ENCODE measurements at places on chromosomes 2 and 18.

GRCh38 chr2:233600386-233600785 is 17.0 kb upstream of the UGT1A8 start:
- no peak for DNase-seq

- no peak for DNase-seq
These were observed 1310.8 kb upstream of the CHAC2 start for GRCh38 chr2:52456561-52457377.

DNA sequence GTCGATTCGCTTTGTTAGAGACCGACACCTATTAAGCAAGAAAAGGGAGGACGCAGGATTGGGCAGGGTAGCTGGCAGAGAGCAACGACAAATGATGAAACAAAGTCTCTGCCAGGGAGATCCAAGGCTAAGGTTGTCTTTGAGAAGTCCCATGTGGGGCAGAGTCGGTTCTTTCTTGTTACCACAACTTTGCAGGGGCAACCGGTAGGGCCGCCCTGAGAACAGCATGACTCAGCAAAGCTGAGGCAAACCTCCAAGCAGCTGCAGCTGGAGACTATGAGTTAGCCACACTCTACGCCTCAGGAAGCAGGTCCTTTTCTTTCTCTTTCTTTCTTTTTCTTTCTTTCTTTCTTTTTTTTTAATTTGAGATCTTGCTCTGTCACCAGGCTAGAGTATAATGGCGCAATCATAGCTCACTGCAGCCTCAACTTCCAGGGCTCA is 452.3 kb upstream of the ID2 start:
- DNase-seq: peak; percentile 53

DNA sequence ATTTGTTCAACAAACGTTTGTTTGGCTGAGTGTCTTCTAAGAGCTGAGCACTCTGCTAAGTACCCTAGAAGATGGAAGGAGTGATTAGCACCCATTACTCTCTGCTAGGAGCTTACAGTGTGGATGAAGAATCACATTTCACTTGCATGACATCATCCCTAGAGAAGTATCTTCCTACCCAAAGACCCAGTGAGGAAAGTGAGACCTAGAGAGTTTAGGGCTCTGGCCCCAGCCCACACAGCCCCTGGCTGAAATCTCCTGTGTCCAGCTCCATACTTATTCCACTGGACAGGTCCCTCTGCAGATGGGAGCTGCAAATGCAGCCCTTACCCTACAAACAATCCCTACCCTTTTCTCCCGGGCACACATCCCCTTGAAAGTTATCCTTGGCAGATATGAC is 26.8 kb upstream of the EPAS1 start:
- DNase-seq: no peak

DNA sequence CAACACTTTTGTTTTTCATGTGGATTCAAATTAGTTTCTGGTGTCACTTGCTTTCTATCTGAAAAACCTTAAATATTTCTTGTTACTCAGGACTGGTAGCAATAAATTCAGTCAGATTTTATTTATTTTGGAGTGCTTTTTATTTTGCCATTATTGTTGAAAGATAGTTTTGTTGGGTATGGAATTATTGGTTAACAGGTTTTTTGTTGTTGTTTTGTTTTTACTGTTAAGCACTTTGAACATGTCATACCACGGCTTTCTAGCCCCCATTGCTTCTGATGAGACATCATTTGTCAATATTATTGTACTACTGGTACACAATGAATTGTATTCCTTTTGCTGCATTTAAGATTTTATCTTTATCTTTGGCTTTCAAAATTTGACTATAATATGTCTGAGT is 12.9 kb upstream of the SFT2D3 start:
- DNase-seq: no peak

DNA sequence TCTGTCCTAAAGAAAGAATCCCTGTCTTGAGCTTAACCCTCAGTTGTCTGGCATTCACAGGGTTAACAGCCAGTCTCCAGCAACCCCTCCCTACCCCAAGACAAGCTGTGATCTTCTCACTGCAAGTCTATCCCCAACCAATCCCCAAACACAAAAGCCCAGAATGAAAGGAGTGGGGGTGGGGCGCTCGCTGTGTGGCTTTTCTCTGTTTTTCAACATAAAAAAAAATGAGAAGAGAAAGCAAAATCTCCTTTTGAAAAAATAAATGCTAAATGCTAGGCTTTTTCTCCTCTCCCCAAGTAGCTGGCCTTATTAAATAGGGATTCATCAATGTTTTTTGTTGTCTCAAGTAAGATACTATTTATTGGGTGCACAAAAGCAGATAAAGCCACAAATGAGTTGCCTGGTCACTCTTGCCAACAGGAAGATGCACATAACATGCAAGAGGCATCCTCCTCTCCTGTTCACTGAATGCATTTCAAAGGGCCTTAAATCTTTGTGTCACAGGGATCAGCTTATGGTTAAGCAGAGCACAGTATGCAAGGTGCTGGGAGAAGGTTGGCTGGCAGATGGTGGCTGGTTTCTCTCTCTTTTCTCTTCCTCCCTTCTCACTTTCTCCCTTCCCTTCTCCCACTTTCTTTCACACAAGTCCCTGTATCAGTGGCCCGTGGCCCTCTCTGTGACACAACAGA is 225.6 kb downstream of the CMPK2 start:
- no peak for DNase-seq

- no peak for DNase-seq
These were observed 76.8 kb upstream of the PELI1 start for GRCh38 chr2:64220894-64221617.

DNA sequence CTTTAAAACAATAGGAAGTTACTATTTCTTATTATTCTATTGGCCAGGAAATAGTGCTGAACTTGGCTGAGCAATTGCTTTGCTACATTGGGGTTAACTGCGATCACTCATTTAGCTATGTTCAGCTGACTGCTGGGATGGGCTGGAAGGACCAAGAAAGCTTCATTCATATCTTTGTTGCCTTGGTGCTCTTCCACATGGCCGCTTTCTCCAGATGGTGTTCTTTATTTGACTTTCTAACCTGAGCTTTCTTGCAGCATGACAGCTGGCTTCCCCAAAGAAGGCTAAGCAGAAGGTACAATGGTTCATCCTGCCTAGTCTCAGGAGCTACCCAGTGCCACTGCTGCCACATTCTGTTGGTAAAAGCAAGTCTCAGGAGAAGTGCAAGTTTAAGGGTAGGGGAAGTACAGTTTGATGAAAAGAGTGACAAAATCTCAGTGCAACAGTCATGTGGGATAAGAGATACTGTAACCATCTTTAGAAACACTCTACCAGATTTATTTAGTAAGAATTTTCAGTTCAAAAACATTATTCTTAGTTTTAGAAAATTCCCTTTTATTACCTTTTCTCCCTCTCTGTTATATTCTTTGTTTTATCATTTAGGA is 180.6 kb upstream of the RBMS1 start:
- no peak for DNase-seq

DNA sequence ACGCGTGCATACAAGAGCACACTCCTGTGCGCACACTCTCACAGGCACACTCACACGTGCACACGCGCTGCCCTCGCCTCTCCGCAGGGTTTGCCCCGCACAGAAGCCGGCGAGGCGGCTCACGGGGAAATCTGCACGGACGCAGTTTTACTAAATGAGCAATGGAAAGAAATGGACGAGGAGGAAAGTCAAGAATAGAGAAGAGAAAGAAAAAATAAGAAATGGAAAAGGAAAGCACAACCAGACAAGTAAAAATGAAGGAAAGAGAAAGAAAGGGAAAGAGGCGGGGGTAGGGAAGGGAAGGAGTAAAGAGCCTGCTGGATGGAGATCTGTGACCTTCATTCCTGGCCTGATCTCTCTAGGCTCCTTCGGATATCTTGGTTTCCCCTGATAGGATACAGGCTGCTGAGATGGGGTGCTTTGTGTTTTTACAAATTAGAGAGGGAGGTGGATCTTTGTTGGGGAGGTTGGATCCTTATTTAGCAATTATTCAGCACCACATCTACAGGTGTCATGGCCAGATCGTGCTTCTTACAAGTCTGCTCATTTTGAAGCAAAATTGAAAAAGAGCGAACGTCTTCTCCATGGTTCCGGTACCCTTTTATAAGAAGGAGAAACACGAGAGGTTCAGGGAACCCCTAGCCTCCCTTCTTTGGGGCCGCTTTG is 693 bp upstream of the LRP2 start:
- no peak for DNase-seq

DNA sequence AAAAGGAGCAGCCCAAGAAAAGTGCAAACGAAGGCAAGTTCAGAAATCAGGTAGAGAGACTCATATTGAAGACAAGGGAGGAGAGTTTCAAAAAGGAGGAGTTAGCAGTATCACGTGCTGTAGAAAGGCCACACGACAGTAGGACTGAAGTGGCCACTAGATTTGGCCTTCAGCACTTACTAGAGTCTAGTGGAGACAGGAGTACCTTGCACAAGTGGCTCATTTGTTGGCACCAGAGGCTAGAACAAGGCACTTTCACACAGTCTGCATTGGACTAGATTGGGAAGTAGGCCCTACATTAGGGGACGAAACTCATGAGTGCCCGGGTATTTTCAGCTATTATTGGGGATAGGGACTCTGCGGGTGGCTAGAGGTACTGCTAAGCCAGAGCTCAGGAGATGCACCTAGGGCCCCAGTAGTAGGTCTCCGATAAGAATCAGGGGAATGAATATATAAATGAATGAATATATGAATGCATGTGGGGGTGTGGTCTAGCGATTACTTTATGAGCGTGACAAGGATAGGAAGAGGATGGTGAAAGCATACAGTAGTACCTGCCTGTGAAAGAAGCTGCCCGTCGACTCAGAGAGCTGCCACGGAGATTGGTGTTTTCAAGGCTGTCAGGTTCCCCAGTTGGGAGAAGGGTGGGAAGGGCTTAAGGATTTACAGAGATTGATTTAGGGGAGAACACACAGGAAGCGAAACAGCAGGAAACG is 1.4 kb upstream of the NCOA1 start:
- no peak for DNase-seq

DNA sequence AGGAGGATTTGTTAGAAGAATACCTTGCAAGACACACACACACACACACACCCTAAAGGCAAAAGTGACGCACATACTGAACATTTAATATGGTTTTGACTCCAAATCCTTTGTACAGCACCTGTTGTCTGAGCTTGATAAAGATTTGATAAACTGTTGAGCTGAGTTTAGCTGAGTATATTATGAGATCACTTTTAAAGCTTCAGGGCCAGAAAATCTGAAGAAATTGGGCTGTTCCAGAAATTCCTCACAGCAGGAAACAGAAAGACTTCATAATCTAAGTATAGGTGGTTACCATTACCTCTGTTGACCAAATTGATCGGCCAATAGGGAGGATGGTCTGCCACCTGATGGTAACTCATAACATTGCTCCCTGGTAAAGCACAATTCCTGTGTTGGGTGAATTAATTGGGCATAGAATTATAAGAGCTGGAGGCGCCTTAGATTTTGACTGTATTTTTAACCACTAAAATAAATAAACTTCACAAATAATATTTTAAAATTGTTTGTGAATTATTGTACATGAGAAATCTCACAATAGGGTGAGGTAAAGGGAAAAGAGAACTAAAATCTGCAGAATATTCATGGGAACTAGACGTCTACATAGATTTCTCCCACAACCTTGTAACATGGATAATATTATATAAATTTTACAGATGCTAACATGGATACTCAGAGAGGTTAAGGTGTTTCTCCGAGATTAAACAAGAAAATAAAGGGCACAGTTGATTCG is 21.8 kb upstream of the RPIA start:
- DNase-seq: no peak

- no peak for DNase-seq
These were observed 43.3 kb upstream of the LGALSL start for GRCh38 chr2:64410671-64411070.

GRCh38 chr18:76771192-76771799 is 51.1 kb upstream of the ZNF236 start:
- no peak for DNase-seq

DNA sequence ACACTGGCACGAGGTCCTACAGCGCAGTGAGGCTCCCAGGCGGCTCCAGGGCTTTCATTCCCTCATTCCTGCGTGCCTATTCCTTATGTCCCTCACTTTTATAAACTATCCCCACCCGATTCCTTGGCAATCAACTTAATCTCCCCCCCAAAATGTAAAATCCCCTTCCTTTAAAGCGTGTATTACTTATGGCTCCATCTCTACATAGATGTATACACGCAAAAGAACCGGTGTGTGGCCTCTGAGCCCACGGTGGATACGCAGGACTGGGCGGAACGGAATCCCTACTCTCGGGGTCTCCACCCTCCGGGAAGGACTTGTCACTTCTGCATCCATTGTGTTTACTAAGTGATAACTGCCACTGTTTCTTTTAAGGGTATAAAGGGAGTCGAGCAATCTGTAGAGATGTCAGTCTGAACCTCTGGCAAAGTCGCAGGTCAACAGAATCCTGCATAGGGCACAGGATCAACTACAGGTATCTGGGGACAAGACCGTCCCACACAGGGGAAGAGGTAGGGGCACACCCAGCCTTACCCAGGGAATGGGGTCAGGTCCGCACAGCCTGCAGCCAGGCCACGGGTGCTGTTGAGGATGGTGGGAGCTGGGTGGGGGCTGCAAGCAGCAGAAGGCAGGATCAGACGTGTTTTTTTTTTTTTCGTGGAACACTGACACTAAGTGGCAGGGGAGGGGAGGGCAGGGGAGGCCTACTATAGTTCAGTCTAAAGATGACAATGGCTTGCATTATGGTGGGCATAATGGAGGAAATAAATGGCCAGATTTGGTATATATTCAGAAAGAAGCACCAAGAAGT is 42.1 kb downstream of the HDLBP start:
- DNase-seq: no peak

DNA sequence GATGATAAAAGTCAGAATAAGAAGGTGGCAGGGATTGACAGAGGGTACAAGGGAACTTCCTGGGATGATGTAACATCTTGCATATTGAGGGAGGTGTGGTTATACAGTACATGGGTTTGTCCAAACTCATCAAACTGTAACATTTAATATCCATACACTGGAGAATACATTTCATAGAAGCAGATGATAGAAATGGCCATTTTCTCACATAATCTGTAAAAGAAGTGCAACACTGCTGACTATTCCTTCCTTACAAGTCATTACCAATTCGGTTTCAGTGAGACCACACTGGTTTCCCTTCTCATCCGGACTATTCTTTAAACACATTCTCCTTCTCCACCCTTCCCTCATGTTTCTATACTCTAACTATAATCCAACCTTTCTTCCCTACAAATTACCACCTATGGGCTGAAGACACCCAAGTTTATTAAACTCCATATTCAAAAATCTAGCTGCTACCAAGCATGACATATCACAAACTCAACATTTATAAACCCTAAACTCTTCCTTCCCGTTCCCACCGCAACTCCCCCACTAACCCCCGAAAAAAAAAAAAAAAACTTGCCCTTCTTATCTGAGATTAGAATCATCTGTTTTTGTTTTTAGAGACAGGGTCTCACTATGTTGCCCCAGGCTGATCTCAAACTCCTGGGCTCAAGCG is 1.6 kb downstream of the COX7A2L start:
- DNase-seq: no peak

DNA sequence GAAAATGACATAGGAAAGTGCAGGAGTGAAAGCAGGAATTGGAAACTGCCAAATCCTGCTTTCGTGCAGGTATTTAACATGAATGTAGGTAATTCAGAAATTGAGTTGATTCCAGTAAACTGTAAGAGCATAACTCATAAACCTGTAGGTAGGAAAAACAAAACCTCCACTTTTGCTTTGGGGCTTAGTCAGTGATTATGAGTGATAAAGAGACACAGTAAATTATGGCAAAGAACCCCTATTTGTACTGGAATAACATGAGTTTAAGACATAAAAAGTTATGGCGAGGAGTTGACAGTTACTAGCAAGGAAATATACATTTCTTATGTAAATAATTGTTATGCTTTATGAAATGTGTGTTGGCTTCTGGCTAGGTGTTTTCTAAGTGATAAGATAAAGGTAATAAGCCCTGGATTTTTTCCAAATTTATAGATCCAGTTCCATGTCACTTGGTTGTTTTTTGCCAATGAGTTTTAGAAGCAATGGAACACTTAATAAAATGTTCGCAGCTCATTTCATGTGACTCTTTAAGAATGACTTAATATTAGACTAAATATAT is 17.3 kb downstream of the MAP3K20 start:
- DNase-seq: no peak

Data from tibial nerve (tissue), 4 donors.